ENCODE measurements at places on chromosomes 4 and X.

GRCh38 chr4:26737385-26737784, 123.3 kb upstream of the STIM2 start:
- DNase-seq: no peak

DNA sequence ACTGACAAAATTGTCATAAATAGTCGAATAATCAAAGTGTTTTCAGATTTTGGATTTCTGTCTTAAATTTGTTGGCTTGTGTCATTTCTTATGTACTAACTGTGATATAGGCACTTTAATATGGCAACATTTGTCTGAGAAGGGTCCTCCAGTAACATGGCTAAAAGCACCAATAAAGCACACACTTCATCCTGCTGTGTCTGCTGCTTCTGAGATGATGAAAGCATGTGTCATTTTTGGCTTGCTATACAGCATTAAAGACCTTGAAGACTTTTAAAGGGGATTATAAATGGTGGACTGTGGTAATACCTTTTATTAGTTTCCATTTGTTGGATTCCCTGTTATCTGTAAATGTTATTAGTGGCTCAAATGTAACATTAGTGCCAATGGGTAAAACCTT, 551.8 kb upstream of the GRID2 start:
- DNase-seq: no peak

- DNase-seq: no peak
Observed at GRCh38 chr4:146932116-146932515, 13.5 kb downstream of the TTC29 start.

- DNase-seq: no peak
Observed at GRCh38 chr4:101914761-101915160, 124.2 kb downstream of the BANK1 start.

- no peak for DNase-seq
Observed at GRCh38 chr4:88802585-88803286, 105.1 kb upstream of the NAP1L5 start.

DNA sequence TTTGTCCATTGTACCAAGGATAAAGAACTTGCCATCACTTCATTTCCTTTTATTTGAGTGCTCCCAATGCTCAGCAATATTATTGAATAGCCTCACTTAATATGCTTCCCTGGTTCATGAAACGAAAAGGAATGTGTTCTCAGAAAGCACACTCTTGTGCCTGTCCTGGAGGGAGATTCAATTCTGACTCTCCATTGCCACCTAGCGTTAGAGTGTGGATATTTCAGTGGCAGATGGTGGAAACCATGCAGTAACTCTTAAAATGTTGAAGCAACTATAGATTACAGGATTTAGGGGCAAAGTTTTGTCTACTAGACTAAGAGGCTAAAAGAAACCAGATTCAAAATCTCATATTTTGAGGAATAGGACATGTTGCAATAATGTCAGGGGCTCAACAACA, 36.0 kb downstream of the GAB3 start:
- DNase-seq: no peak

- DNase-seq: no peak
Observed at GRCh38 chr4:70623323-70623722, 5.2 kb upstream of the ENAM start.

- DNase-seq: no peak
Observed at GRCh38 chr4:80137631-80138030, 59.7 kb upstream of the PRDM8 start.

DNA sequence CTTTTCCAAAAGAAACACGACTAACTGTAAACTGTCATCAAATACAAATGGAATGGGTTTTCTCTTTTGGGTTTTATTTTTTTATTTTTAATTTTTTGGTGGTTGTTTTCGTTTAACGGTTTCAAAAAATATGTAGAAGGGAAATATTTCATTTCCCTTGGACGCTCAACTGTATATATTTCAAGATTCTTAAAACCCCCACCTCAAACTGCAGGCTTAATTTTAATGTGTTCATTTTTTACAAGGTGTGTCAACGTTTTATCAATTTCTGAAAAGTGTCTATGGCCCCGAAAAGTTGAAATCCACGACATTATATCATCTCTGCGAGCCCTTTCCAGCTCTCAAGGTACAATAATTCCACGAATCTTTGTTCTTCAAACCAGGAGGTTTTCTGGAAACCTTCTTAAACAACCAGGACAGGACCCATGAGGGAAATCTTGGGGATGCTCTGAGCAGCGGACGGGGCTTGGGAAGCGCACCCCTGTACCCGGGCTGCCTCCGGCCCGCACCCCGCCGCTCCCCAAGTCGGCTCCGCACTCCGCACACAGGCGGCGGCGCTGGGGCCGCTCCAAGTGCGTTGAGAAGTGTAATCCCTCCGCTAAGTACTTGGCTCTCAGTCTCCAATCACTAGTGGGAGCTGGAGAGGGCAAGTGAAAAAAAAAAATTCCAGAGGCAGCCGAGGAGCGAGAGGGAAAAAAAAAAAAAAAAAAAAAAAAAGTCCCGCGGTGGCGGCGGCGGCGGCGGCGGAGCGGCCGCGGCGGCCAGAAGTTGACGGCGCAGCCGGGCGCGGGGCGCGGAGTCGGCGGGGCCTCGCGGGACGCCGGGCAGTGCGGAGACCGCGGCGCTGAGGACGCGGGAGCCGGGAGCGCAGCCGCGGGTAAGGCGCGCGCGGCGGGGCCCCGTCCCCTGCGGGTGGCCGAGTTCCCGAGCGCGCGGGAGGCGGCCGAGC, at the start of gene BMPR1B:
BMPR1B (plus strand) TSS at position 764 of the 949 bp plus-strand sequence. CDS start 346,470 bp downstream, outside the sequence.
- no peak for DNase-seq

DNA sequence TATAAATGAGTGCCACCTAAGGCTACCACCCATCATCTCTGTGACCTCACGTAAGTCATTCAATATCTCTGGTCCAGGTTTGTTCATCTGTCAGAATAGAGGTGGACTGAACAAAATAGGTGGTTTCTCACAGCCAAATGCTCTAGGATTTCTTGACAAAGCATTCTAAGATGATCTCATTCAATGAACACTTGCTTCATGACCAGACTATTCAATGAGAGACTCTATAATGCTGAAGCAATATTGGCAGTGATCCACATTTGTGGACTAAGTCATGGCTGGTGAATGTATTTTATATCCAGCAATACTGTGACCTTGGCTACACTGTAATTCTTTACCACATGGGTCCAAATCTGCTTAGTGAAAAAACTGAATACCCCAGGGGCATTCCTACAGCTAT, 37.9 kb downstream of the LDB2 start:
- DNase-seq: no peak

GRCh38 chr4:73139991-73140390, 70.5 kb upstream of the COX18 start:
- no peak for DNase-seq

DNA sequence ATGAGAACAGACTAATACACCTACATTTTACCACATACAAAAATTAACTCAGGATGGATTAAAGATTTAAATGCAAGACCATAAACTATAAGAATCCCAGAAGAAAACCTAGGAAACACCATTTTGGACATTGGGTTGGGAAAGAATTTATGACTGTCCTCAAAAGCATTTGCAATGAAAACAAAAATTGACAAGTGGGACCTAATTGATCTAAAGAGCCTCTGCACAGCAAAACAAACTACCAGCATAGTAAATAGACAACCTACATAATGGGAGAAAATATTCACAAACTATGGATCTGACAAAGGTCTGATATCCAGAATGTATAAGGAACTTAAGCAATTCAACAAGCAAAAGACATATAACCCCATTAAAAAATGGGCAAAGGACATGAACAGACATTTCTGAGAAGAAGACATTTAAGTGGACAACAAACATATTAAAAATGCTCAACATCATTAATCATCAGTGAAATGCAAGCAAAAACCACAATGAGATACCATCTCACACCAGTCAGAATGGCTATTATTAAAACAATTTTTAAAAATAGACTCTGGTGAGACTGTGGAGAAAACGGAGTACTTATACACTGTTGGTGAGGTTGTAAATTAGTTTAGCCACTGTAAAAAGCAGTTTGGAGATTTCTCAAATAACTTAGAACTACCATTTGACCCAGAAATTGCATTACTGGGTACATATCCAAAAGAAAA, 221.7 kb upstream of the DIPK2B start:
- DNase-seq: no peak

- no peak for DNase-seq
Observed at GRCh38 chr4:139245590-139245989, 34.4 kb downstream of the MGARP start.

DNA sequence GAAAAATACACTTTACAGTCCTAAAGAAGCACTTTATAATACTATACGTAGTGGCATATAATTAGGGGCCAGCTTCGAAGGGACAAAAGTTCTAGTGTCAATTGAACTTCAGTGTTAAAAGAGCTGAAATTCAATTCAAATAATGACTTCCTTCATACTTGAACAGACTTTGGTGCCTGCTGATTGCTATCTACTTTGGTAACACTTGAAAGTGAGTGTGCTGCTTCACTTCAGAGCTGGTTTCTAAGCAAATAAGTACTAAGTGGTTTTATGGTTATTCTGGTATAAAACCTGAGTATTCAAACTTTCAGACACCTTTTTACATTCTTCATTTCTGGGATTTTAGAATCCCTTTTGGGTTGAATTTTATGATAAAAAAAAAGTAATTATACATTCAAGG, 107.0 kb downstream of the SLC4A4 start:
- no peak for DNase-seq

DNA sequence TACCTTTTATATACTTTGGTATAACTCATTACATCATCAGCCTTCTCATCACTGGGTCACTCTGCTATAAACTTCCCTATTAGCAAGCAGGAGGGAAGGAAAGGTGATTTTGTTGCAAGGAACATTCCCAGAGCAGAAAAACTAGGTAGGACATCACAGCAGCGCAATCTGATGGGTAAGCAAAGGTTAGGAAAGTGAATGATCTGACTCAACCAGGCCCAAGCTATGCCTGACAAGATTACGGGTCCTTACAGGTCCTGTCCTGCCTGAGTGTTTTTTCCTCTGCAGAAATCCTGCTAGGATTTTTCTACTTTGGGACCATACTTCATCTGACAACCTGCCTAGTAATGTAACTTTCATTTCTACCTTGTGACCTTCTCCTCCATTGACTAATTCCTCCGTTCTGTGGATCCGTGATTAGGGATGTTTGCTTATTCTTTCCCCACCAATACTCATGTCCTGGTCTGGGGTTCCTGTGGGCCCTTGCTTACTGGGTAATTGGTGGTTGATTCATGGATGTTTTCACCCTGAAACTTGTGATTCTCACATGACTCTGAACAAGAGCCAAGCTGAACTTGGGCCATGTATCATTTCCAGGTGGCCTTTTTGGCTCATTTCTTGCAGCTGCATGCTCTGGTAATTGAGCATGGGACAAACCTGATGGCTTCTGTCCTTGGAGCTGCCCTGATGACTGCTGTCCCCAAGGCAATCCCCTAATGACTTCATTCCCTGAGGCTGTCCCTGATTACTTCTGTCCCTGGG, 111.9 kb upstream of the KIT start:
- DNase-seq: no peak

DNA sequence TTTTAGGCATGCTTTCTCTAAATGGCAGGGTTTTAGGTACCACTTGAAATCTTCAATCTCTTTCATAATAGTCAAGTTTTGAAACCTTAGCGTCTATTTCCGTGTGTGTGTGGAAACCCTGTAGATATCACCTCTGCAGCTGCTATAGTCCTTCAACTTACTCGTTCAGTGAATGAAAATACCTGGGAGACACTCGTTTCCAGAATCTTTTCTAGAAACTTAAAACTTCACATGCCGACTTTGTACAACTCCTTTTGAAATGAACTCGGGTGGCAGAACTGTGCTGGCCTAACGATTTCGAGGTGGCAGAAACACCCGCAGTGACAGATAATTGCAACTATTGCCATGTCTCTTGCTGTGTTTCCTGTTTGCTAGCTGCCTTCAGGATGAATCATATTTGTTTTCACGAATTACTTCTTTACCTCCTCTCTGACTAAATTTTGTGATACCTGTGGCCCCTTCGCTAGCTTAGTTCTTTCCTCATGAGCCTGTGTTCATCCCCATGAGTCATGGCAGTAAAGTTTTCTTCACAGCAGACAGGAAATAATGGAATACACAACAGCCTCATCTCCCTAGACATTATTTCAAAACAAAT, 104.7 kb upstream of the SMIM10 start:
- no peak for DNase-seq

GRCh38 chrX:47634871-47635575, 5.3 kb upstream of the CFP start:
- DNase-seq: no peak

GRCh38 chr4:82898322-82899243, 2.0 kb upstream of the THAP9 start:
- DNase-seq: no peak

GRCh38 chr4:71558248-71558647, 219.4 kb downstream of the SLC4A4 start:
- no peak for DNase-seq

Data from activated CD8-positive, alpha-beta memory T cell treated with anti-CD3 and anti-CD28 coated beads for 1 hour (primary cell).